K562 (cell line): ENCODE measurements at places on chromosomes 5 and 9. TPM values are rescaled to one million over a fixed set of nuclear protein-coding genes. Genes with fewer than 3 reads are reported as not detected.

- no peak for DNase-seq
- no peaks in the 10 kb centered on the region for H3K36me3 ChIP-seq
- H3K27ac ChIP-seq, result no peak overlapping the region
- H3K4me3 ChIP-seq, result no peak overlapping the region
- no peaks in the 10 kb centered on the region for H3K27me3 ChIP-seq
- no peaks in the 10 kb centered on the region for H3K4me1 ChIP-seq
Measured at GRCh38 chr9:882416-882924, 41.0 kb downstream of the DMRT1 start.

DNA sequence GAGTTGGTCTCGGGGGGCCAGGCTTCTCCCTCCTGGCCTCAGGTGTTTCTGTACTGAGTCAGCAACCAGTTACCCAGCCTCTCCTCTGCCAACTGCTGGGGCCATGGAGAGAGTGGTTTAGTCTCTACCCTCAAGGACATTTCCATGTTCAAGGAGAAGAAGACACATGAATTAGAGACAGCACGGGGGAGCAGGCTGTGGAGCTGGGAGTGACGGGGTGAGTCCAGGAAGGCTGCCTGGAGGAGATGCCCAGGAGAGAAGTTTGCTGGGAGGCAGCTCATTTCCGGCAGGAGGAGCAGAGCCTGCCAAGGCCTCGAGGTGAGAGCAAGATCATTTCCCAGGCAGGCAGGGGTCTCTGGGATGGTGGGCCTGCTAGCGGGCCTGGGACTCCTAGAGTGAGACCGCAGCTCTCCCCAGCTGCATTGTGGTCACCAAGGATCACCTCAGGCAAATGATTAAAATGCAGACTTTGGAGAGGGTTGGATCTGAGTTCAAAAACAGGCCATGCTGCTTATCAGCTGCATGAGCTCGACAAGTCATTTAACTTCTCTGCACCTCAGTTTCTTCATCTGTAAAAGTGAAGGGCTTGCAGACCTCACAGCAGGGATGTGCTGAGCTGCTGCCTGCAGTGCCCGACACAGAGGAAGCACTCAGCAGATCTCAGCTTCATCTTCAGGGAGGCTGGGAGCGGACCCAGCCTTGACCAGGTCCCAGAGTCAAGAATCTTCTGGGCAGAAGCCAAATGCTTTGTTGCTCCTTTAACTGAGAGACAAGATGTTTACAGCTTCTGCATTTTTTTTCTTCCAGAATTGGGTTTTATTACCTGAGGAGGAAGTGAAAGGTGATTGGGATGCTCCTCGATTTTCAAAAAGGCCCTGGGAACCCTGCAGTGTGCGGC lies 35.2 kb downstream of the NEK6 start:
- peaks cover 28% of the 10 kb centered on the region for H3K4me1 ChIP-seq
- no peaks in the 10 kb centered on the region for H3K27me3 ChIP-seq
- H3K36me3 ChIP-seq, result no peaks in the 10 kb centered on the region
- H3K4me3 ChIP-seq, result no peak overlapping the region

Gene TCF7
- 10.3 and 12.6 TPM in 2 replicates for total RNA-seq

DNA sequence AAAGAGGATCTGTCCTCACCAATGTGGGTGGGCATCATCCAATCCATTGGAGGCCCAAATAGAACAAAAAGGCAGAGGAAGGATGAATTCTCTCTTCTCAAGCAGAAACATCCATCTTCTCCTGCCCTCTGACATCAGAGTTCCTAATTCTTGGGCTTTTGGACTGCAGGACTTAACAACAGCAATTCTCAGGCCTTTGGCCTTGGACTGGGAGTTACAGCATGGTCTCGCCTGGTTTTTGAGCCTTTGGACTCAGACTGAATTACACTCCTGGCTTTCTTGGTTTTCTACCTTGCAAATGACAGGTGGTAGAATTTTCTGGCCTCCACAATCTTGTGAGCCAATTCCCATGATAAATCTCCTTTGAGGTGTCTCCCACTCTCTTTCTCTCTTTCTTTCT lies 60.5 kb upstream of the CD180 start:
- no peaks in the 10 kb centered on the region for H3K4me1 ChIP-seq
- DNase-seq, result no peak
- H3K36me3 ChIP-seq, result no peaks in the 10 kb centered on the region
- H3K27me3 ChIP-seq, result peaks cover 4% of the 10 kb centered on the region; the same call in 1 of the 2 replicates

DNA sequence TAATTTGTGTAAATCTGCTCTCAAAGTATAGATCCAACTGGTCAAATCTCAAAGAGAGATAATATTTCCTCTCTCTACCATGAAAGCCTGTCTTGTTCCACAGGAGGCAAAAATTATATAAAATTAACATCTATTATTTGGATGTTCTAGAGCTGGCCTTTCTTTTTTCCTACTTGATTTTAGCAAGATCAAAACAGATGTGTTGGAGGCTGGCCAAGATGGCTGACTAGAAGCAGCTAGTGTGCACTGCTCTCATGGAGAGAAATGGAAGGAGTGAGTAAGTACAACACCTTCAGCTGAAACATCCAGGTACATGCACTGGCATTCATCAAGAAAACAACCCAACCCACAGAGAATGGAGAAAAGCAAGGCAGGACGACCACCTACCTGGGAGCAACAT lies 298.6 kb upstream of the SLC24A2 start:
- DNase-seq, result no peak
- no peaks in the 10 kb centered on the region for H3K36me3 ChIP-seq
- no peak overlapping the region for H3K4me3 ChIP-seq
- no peaks in the 10 kb centered on the region for H3K4me1 ChIP-seq
- H3K27ac ChIP-seq, result no peak overlapping the region
